Right lobe of liver (tissue), 6 donors: ENCODE measurements at places on chromosomes 3 and 15.
A peak's percentile ranks its signal among the peaks of the same experiment; 100 is the strongest.

DNA sequence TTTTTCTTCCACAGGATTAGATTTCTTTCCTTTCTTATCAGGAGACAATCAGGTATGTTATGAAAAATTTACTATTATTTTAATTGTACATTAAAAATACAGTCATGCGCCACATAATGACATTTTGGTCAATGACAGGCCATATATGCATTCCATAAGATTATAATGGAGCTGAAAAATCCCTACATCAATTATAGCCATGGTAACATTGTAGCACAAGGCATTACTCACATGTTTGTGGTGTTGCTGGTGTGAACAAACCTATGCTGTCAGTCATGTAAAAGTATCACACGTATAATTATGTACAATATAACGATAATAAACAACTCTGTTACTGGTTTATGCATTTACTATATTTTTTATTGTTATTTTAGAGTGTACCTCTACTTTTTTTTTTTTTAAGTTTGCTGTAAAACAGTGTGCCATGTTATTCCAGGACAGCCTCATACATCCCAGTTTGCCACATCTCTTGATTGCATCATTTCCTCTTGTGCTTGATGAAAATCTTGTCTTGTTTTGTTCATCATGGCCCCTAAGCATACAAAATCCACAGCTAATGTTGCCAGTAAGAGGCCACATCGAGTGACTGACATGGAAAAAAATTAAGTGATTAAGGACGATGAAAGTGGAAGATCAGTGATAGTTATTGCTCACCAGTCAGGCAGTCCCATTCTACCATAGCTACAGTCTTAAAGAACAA lies 21.4 kb downstream of the CALML4 start:
- no peak for DNase-seq

DNA sequence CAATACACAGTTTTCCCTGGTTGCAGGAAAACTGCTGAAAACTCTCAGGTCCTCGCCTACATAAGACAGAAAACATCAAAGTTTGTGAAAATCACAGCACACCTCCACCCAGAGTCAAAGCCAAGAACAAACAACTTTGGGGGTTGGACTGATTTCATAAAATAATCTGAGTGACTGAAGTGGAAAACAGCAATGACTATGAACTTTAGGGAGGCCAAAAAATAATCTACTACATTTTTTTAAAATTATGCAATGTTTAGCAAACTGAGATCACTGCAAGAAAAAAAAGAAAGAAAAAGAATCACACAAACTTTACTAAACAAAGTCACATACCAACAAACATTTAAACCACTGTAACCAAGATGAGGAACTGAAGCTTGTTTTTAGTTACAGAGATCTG lies 15.9 kb upstream of the FOXP1 start:
- no peak for DNase-seq

DNA sequence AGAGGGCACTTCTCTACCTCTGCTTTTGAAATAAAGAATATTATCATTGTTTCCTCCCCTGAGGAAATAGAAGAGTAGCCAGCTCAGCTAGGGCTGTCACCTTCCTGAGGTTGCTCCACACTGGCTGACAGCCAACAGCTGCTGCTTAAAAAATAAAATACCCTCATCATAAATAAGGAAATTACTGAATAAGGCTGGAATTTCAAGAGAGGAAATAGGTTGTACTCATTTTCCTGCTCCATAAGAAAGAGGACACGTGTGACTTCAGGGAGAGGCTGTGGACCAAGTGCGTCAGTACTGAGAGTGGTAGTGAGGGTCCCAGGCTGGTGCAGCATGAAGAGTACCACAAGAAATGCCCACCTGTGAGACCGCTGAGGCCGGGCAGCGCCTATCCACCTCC lies 8.1 kb upstream of the C2CD4B start:
- DNase-seq = peak; percentile 60

DNA sequence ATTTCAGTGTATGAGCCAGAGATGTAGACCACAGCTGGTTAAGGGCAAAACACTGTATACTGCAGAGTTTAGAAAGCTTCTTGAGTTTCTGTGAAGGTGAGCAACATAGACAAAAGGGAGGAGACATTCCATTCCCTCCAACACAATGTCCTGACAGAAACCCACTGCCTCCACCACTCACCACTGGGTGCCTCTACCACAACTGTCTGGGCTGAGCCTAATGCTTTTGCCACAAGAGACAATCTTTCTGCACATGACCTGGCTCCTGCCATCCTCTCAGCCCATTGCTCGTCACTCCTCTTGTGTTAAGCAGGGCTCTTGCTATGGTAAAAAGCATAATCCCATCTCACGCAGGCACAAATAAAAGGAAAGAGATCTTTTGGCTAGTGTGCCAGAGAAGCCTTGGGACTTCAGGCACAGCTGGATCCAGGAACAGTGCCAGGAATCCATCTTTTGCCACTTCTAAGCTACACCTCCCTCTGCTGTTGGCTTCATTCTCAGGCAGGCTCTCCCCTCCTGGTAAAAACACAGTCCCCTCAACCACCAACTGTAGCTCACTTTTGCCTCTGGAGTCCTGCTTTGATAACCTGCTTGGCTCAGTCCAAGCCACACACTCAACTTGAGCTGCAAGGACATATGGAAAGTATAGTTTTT lies 140.6 kb upstream of the PRR20G start:
- peak; percentile 22 for DNase-seq

DNA sequence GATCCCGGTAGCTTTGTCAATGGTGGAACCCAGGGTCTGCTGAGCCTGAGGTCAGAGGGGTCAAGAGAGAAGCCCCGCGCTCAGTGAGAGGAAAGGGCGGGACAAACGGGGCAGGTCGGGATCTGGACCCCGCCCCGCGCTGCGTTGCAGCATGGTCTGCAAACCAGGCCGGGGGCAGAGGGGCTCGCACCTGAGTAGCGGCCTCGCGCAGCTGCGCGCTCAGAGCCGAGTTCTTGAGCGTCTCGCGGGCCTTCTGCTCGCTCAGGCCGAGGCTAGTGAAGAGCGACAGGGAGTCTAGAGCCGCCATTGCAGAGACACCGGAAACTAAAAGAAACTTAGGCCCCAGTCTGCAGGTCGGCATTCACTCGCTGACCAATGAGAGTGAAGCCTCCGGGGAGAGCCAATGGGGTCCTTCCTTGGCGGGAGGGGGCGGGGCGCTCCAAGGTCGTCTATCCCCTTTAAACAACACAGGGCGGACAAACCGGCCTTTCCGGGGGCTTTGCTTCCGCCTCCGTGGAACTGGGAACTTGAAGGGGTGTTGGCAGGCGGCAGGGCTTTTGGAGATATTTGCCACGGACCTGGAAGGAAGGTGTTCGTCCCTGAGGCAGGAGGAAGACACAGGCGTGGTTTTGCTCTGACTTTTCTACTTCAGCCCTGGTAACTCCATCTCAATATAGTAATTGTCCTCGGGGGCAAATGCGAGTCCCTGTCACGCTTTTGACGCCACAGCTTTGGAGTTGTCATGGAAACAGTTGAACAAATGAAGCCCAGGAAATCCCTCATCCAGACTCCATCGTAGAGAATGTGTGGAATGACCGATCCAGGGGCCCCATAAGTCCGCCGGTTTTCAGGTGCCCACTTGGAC lies at the start of gene QARS1:
TSS of gene QARS1 (minus strand) at position 331 of the 865 bp plus-strand sequence. CDS start at position 307, 24 bp downstream.
- DNase-seq = peak; percentile 92

GRCh38 chr3:48697952-48698351 lies 12.2 kb upstream of the NCKIPSD start:
- DNase-seq = no peak

- DNase-seq = no peak
These were observed 529.4 kb upstream of the AGTR1 start for GRCh38 chr3:148168347-148168746.

DNA sequence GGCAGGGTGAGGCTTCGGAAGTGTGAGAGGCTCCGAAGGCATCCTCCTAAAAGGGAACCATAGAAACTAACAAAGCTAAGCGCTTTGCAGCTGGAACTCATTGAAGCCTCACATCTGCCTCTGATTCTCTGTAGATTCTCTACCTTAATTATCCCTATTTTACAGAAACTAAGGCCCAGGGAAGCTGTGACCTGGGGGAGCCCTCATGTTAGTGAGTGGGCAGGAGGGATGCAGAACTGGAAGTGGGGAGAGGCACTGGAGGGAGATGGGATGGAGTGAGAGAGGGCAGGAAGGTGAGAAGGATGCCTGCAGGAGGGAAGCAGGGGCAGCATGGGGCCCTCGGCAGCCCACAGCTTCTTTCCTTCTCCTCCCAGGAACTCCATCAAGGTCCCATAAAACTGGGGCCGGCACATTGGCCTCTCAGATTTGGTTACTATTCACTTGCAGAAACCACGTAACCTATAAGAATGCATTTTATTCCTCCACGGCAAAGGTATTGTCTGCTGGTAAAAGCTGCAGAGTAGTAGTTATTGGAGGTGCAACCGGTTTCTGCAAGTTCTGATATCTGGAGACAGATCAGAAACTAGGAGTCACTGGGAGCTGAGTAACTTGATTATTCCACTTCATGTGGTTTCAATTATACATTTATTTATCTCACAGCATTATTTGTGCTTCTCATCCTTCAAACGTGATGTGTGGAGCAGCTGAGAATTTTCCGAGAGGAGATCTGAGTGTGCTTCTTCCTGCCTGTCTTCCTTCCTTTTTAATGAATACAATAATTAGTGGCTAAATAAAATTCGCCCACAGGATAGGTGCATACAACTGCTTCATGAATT lies 24.0 kb upstream of the CHCHD6 start:
- no peak for DNase-seq

GRCh38 chr3:71944482-71945065 lies 159.6 kb upstream of the PROK2 start:
- DNase-seq = no peak

- no peak for DNase-seq
These were observed 25.1 kb downstream of the KBTBD12 start for GRCh38 chr3:127940116-127940515.

- DNase-seq = no peak
These were observed 62.5 kb upstream of the PHLDB2 start for GRCh38 chr3:111796566-111796965.

DNA sequence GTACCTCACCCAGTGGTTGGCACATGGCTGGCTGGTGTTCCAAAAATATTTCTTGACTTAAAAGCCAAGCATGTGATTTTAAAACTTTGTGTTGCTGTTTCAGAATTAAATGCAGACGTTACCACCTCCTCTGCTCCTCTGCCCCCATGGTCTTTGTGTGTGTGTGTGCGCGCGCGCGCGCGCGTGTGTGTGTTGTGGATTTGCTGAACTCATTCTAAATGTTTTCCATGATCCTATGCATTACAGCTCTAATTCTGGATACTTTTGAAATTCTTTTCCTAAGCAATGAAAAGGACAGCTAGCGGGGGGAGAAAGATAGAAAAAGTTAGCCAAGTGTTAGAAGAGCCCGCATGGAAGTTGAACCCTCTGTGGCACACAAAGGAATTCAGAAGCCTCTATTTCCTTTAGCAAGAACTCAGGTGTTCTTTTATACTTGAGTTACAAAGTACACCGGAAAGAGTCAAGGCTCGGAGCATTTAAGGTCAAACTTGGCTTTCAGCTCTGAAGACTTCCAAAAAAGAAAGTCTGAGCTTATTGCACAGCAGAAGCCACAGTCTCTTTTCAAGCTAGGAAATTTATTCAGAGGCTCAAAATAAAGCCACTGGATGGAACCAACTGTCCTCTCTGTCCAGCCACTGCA lies 350.5 kb upstream of the TBL1XR1 start:
- DNase-seq = no peak

DNA sequence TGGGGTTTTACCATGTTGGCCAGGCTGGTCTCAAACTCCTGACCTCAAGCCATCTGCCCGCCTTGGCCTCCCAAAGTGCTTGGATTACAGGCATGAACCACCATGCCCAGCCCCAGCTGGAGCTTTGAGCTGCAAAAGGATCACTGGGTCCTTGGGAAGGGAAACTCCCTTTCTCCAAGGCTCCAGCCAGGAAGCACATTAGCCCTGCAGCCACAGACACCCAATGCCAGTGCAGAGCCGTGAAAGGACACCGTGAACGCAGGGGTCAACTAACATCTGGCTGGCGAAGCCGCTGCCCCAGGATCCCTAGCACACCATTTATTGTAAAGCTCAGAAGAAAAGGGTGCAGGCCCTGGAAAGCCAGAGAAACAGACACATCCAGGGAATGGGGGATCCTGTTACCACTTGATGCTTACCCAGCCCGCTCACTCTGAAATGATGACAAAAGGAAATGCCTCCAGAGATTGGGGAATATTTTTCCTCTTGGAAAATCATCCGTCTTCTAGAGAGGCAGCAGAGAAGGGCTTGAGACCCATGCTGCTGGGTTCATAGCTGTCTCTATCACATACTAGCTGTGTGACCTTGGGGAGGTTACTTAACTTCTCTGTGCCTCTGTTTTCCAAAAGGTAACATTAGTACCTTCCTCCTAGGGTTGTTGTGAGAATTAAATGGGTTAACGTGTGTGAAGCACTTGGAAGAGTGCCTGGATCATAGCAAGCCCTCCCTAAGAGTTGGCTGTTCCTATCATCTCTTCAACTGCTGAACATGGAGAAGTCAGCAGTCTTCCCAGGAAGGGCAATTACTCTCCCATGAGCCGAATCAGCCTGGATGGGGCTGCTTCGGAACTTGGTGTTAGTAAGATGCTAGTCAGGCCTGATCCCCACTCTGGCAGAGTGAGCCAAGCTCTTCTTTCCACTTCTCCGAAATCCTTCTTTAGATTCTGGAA lies 40.8 kb downstream of the LMCD1 start:
- no peak for DNase-seq

DNA sequence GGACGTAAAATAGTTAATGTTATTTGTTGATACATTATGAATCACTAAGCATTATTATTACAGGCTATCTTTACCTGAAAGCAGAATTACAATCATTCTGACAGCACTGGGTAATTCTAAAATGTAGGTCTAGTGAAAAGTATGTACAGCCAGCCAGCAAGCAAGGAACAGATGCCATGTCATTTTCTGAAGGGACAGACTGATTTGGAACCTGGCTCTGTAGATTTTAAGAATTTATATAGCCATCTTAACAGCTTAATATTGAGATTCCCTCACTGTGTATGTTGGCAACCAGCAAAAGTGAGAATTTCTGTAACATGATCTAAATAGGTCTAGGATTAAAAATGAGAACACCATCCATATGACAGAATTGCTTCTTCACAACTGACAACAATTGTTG lies 359.4 kb downstream of the ZIC4 start:
- no peak for DNase-seq

DNA sequence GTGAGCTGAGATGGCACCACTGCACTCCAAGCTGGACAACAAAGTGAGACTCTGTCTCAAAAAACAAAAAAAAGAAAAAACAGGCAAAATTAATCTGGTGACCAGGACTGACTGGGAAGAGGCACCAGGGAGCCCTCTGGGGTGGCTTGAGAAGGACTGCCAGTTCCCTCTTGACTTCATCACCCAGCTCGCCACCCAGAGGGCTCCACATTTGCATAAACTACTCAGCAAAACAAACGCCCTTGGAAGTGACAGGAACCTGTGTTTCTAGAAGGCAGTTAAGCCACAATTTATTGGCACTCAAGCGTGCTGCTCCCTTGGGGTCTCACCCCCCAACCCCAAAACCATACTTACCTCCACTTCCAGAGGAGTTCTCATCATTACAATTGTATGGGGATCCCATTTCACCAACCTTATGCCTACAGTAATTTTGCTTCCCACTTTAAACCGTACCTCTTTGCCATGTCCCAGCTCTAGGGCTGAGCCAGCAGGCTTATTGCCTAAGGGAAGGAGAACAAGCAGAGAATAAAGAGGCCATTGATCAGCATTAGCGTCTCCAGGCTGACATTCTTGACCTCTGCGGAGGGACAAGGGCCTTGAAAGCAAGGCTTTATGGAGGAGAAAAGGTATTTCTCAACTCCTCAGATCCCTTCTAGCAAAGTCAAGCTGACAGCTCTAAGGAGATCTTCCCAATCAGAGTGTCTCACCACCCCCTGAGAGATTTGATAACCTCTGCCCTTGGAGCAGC lies 357.4 kb downstream of the SHQ1 start:
- DNase-seq = no peak
